IPS DF 6.9 (cell line): ENCODE measurements at places on chromosomes 12 and 14.

- DNase-seq, result no peak
These were observed 40.3 kb downstream of the SOCS2 start for GRCh38 chr12:93612776-93613175.

DNA sequence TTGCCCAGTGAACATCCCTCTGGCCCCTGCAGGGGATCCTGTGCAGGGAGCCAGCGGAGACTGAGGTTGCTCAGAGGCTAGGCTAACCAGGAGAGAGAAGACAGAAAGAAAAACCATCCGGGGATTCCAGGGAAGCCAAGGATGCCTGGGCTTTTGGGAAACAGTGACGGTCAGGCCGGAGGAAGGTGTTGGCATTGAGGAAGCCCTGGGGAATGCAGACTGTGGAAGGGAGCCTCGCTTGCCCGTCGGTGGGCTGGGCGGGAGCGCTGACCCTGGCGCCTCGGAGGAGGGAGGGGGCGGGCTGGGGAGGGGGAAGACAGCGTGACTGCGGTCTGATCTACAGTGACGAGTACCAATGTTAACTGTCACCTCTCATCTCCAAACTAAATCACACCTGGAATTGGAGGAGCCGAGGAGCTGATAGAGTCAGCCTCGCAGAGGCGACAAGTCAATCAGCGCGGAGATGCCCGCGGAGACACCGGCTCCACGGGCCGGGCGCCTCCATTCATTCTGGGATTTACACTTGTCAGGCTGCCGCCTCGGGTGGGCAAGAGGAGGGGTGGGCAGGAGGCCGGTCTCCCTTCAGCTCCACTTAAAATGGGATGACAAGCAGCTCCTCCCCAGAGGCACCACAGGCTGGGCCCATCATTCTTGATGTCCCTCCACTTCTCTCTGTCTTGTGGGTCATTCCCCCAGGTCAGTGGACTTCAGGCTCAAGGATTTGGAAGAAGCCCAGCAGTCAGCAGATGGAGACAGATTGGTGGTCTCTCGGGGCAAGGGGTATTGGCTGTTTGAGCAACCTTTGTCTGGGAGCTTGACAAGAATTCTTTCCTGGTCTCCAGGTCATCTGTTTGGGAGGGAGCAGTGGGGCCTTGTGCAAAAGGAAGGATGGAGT is 20.4 kb upstream of the GPATCH2L start:
- DNase-seq, result no peak

DNA sequence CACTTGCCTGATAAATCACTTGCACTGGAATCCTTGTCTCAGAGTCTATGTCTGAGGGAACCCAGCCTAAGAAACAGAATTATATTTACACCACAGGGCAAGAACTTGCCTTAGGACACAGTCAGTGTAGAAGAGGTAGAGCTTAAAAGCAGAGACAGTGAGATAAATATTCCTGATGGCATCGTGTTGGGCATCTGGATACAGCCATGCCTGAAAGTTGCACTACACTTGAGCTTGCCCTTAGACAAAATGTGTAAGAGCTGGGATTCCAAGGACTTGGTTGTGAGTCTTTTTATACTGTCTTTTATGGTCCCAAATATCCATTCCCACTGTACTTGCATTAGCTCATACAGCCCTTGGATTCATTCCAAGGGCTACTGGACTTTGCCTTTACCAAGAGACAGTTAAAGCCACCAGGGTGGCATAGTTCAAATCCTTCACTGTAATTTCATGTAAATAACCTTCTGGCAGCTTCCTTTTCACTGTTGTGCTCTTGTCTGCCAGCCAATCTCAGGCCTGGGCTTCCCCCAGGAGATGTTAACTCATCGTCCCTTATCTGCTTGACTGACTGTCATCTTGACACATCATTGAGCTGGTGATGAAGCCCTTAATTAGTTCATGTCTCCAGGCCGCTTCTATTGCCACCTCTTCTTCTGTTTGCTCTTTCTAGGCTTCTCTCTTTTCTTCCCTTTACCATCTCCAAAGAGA is 577.9 kb upstream of the TBX3 start:
- no peak for DNase-seq

- DNase-seq, result no peak
These were observed 186.5 kb downstream of the NELL2 start for GRCh38 chr12:44689587-44689986.

- DNase-seq, result no peak
These were observed 183.8 kb downstream of the DAD1 start for GRCh38 chr14:22405201-22405600.

- no peak for DNase-seq
These were observed 24.7 kb upstream of the SOCS2 start for GRCh38 chr12:93547778-93548177.

DNA sequence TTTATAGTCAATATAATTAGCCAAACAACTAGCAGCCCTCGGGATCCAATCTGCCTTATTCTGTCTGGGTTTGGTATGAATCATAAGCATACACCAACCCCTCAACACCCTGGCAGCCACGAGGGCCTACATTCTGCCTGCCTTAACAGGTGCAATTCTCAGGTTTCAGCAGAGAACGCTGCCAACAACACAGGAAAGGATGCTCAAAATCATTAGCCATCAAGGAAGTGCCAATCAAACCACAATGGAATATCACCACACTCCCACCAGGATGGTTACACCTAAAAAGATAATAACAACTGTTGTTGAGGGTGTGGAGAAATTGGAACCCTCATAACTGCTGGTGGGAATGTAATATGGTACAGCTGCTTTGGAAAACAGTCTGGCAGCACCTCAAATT is 122.8 kb downstream of the TTC7B start:
- DNase-seq, result no peak
